ENCODE measurements at places on chromosomes 1 and 21. TPM values are rescaled to one million over a fixed set of nuclear protein-coding genes. Genes with fewer than 3 reads are reported as not detected.

GRCh38 chr1:61007534-61008364 is 74.6 kb upstream of the NFIA start:
- no peak for ATAC-seq

GRCh38 chr1:11930571-11931445 is 3.7 kb upstream of the PLOD1 start:
- no peak for ATAC-seq

DNA sequence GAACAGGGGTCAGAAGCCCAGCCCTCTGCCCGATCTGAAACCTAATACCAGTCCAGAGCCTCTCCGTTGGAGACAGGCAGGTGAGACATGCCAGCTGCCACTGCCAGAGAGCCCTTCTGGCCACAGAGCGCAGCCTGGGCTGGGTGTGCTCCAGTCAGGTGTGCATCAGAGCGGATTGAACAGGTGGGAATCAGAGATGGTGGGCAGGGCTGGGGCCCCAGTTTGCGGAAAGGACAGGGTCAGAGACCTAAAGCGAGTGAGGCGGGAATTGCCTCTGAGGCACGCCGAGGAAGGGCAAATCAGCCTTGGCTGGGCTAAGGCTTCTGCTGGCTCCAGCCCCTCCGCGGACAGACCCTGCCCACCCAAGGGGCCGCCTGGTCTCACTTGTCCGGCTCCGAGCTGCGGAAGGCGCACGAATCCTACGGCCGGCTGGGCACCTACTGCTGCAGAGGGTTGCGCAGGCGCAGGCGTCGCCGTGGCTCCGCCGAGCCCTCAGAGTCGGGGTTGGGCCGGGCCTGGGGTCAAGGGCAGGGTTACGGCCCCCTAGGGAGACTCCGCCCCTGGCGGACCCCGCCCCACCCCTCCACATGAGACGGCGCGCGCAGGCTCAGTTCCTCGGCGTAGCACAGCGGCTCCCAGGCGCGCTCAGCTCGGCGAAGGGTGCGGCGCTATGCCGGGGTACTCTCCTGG is 10.3 kb downstream of the CPLANE2 start:
- ATAC-seq: no peak

DNA sequence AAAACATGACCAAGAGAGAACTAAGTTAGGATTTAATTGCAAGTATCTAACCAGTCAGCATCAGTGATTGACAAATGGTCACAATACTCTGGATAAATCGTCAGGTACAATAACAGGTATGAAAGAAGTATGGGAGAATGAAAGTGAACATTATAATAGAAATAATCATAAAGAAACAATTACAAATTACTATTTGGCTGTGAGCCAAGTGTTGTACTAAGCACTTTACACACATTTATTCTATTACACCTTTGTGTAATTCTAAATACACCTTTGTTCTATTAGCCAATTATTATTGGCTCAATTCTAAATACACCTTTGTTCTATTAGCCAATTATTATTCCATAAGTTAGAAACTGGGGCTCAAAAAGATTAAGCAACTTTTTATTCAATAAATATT is 114.7 kb downstream of the KCNH1 start:
- no peak for ATAC-seq

DNA sequence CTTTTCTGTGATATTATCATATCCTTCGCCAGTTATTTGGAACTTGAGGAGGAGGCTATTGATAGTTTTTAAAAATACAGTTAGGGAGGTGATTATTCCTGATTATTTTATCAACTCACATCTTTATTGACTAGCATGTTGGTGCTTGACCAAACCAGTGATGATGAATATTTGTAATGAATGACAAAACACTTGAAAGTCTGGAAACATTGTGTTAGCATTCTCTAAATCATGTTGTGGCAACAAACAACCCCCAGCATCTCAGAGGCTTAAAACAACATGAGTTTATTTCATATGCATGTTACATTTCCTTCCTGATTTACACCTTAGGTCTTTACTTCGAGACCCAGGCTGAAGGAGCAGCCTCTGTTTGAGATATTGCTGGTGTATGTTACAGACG is 10.7 kb upstream of the JUN start:
- no peak for ATAC-seq

The C2CD4D gene
- 3.9 TPM for total RNA-seq

The COL24A1 gene
- total RNA-seq: not detected
